ENCODE measurements at places on chromosomes 1 and 21. TPM values are rescaled to one million over a fixed set of nuclear protein-coding genes. Genes with fewer than 3 reads are reported as not detected.
A peak's percentile ranks its signal among the peaks of the same experiment; 100 is the strongest.

GRCh38 chr1:89310505-89310904, 37.8 kb upstream of the GBP5 start:
- H3K4me3 ChIP-seq: no peak overlapping the region
- H3K4me1 ChIP-seq: peaks cover 34% of the 10 kb centered on the region
- H3K36me3 ChIP-seq: peaks cover 17% of the 10 kb centered on the region
- H3K27ac ChIP-seq: peak overlapping the region; percentile 86
- no peaks in the 10 kb centered on the region for H3K27me3 ChIP-seq
- DNase-seq: no peak

GRCh38 chr1:165697491-165697880, 876 bp downstream of the ALDH9A1 start:
- peak overlapping the region; percentile 99 for H3K4me3 ChIP-seq
- peaks cover 19% of the 10 kb centered on the region for H3K36me3 ChIP-seq
- peak overlapping the region; percentile 99 for H3K27ac ChIP-seq

GPR161 gene
- total RNA-seq: 0.42 TPM

BARHL2 gene
- total RNA-seq: not detected

WASF2 gene
- total RNA-seq: 104 TPM

MAB21L3 gene
- total RNA-seq: not detected

GRCh38 chr1:160664573-160665051, 17.8 kb upstream of the SLAMF1 start:
- H3K27ac ChIP-seq: peak overlapping the region; percentile 89
- H3K36me3 ChIP-seq: peaks cover 19% of the 10 kb centered on the region
- peak overlapping the region; percentile 40 for H3K4me3 ChIP-seq
- DNase-seq: peak; percentile 55

DNA sequence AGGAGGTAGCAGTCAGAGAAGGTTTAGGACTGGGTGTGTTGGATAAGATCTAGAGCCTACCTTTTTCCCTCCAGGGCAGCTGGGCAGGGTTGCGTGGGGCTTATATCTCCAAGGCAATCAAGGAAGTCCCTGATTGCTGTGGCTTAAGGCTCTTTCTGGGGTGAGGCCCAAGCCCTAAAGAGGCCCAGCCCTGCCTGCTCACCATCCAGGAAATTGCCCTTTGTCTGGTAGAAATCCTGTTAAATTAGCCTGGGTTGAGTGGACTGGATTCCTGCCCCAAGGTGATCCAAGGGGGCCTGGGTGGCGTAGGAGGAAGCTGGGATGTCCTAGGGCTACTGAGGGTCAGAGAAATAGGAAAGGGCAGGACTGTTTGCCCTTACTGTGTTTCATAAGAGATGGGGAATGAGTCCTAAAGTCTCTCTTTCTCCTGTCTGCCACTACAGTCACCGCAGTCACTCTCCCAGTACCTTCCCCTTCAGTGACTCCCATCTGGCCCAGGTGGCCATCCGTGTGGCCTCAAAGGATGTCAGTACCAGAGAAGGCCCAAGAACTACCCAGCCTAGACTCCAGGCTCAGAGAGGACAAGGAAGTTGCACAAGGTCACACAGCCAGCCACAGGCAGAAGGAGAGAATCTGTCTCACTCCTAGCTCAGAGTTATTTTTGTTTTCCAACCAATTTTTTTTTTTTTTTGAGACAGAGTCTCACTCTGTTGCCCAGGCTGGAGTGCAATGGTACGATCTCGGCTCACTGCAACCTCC, 25.8 kb downstream of the MFSD2A start:
- H3K27ac ChIP-seq: no peak overlapping the region
- H3K27me3 ChIP-seq: no peaks in the 10 kb centered on the region
- DNase-seq: no peak
- no peaks in the 10 kb centered on the region for H3K36me3 ChIP-seq
- no peaks in the 10 kb centered on the region for H3K4me1 ChIP-seq

- H3K27ac ChIP-seq: no peak overlapping the region
- DNase-seq: no peak
- H3K4me1 ChIP-seq: no peaks in the 10 kb centered on the region
- no peaks in the 10 kb centered on the region for H3K27me3 ChIP-seq
Observed at GRCh38 chr1:87123610-87124009, 205.1 kb upstream of the LMO4 start.

PAQR6 gene
- 4.7 TPM for total RNA-seq

GRCh38 chr1:180936110-180937011, 23.7 kb downstream of the KIAA1614 start:
- H3K27ac ChIP-seq: no peak overlapping the region
- H3K4me3 ChIP-seq: no peak overlapping the region
- H3K4me1 ChIP-seq: no peaks in the 10 kb centered on the region

DNA sequence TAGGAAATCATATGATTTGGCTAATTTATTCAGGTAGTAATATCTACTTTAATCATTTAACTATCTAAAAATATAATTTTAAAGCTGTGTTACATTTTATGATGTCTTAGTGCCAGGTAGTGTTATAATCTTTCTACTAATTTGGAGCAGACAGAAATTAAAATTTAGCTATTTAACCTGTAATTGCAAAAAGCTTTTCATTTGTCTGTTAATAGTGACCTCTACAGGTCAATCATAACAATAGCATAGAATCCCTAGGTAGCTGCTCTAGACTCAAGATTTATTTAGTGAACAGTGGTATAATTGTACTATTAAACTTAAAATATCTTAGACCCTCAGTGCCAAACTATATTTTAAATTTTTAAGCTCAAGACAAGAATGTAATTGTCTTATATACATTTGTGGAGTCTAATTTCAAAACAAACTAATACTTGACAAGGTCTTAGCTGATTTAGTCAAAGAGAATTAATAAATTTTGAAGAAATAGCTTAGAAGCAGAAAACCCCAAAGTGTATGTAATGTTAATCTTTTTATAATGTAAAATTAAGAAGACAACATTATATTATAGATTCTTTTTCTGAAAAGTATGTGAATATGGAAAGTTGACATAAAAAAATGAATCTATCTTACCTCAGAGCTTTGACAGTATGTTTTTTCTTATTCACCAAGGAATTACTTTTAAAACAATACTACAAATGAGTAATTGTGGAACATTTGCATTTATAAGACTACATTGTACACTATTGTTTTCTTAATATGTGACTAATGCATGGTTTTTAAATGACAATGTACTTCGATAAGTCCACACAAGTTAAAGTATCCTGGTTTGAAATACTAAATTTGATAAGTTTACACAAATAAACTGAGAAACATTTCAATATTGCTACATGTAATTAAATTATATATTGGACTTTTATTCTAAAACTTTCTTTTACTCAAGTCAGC, 64.1 kb upstream of the RNPC3 start:
- no peak overlapping the region for H3K27ac ChIP-seq
- DNase-seq: no peak
- no peaks in the 10 kb centered on the region for H3K4me1 ChIP-seq
- peaks cover 3% of the 10 kb centered on the region for H3K27me3 ChIP-seq
- H3K4me3 ChIP-seq: no peak overlapping the region

SLC5A3 gene
- total RNA-seq: 22.9 TPM

DNA sequence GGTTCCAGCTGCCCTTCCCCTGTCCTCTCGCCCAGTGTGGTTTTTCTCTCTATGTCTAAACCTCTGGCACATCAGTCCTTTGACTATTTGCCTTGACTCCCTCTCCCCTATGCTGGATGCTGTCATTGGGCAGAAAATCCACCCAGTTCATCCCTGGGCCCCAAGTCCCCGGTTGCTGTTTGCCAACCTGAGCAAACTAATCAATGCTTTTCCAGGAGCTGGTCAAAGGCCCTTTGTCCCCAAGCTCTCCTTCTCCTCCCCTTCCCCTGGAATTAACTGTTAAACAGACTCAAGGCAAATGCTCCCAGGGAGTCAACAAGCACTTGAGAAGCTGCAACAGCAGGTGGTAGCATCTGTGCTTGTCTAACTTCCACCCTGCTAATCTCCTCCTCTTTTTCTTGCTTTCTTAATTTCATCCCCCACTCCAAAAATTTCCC, 102.7 kb downstream of the LMX1A start:
- H3K4me1 ChIP-seq: no peaks in the 10 kb centered on the region
- peaks cover 23% of the 10 kb centered on the region for H3K27me3 ChIP-seq
- DNase-seq: no peak
- no peak overlapping the region for H3K27ac ChIP-seq
- no peak overlapping the region for H3K4me3 ChIP-seq
- no peaks in the 10 kb centered on the region for H3K36me3 ChIP-seq

OR2T2 gene
- not detected for total RNA-seq

DNA sequence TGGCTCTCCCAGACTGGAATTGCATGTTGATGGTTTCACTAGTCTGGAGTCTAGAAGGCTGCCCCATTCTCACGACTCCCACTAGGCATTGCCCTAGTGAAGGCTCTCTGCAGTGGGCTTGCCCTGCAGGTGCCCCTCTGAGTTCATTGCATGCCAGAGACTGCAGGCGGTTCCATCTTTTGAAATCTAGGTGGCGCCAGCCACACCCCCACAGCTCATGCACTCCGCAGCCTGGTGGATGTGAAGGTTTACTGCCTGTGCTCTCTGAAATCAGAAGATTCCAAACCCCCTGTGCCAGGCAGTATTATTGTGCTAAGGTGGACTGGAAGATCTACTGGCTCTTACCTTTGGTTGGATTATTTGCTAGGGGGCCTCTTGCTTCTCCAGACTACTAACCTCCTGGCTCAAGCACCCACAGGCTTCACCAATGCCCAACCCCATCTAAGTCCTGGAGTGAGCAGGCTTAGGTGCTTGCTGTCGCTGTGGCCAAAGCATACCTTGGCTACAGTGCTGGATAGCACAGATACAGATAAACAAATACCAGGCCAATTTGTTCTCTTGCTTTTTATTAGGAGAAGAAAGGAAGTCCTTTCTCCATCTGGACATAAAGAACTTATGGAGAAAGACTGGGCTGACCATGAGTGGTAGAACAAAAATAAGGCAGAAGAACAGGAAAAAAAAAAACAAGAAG, 83.5 kb upstream of the SIM2 start:
- H3K27ac ChIP-seq: no peak overlapping the region
- peaks cover 2% of the 10 kb centered on the region for H3K36me3 ChIP-seq
- H3K4me3 ChIP-seq: no peak overlapping the region
- H3K4me1 ChIP-seq: no peaks in the 10 kb centered on the region

- peak; percentile 84 for DNase-seq
- H3K4me3 ChIP-seq: no peak overlapping the region
- no peaks in the 10 kb centered on the region for H3K27me3 ChIP-seq
- no peak overlapping the region for H3K27ac ChIP-seq
- peaks cover 8% of the 10 kb centered on the region for H3K4me1 ChIP-seq
- no peaks in the 10 kb centered on the region for H3K36me3 ChIP-seq
Observed at GRCh38 chr21:42614811-42615351, 38.5 kb upstream of the PDE9A start.

SLAMF9 gene
- not detected for total RNA-seq

DNA sequence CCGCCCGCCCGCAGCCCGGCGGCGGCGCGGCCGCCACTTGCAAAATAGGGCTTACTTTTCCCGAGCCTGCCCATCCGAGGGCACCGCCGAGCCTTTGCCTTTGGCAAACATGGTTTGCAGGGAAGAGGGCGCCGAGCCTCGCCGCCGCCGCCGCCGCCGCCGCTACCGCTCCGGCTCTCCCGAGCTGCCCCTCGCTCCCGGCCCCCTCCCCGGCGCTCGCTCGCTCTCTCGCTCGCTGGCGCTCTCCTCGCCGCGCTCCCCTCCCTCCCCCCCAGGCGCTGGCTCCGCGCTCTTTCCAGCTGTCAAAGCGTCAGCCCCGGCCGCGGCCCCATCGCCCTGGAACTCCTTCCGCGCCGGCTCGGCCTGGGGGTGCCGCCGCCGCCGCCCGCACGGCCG, 298 bp downstream of the SSBP3 start:
- no peaks in the 10 kb centered on the region for H3K27me3 ChIP-seq
- H3K4me3 ChIP-seq: peak overlapping the region; percentile 76
- no peak for DNase-seq

DNA sequence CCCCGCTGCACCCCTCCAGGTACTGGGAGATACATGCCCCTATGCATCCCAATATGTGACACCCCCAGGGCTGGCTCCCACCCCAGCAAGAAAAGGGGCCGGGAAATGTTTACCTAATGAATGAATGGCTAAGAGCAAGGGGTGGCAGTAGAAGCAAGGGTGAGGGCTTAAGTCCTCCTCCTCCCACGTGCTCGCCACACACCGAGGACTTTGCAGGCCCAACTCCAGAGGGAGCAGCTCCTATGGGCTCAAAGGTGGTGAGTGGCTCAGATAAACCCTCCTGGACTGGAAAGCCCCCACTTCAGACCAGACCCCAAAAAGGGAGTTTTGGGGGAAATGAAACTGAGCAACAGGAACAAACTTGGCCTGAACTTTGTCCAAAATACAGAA, 11.4 kb downstream of the SLC45A3 start:
- DNase-seq: no peak
- peaks cover 8% of the 10 kb centered on the region for H3K27me3 ChIP-seq
- no peak overlapping the region for H3K4me3 ChIP-seq
- no peaks in the 10 kb centered on the region for H3K4me1 ChIP-seq
- no peaks in the 10 kb centered on the region for H3K36me3 ChIP-seq

MATN1 gene
- 0.43 TPM for total RNA-seq

DNA sequence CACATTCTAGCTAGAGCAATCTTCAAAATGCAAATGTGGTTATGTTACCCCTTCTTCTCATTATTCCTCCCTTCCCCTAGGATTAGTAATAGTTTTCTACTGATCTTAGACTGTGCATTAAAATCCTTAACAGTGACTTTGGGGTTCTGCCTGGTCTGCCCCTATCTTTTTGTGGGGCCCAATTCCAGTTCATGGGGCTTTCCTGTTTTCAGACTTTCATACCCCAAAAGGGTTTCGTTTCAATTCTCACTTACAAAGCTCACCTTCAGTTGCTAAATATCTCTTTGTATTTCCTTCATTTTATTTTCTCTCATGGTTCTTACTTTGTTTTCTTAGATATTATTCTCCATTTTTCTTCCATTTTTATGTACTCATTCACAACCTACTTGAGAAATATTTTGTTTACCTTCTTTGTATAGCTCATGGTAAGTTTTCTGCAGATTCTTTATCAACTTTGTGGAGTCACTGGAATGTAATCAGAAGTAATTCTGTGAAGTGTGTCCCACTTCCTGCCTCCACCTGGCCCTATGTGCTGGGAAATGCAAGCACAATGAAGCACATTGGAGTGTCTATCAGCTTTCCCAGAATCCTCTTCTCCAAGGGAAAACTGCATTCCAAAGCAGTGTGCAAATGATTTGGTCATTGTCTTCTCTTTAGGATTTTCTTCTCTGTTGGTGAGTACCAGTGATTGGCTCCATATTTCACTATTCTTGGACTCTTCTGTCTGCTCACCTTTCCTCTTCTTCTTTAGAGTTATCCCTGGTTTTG, 350.2 kb downstream of the ZNF326 start:
- H3K36me3 ChIP-seq: no peaks in the 10 kb centered on the region
- H3K27me3 ChIP-seq: peaks cover 4% of the 10 kb centered on the region
- H3K27ac ChIP-seq: no peak overlapping the region
- DNase-seq: no peak

- no peaks in the 10 kb centered on the region for H3K36me3 ChIP-seq
- no peak overlapping the region for H3K4me3 ChIP-seq
- H3K4me1 ChIP-seq: no peaks in the 10 kb centered on the region
Observed at GRCh38 chr1:56933161-56933560, 32.7 kb downstream of the C8B start.

- H3K36me3 ChIP-seq: no peaks in the 10 kb centered on the region
- H3K27ac ChIP-seq: no peak overlapping the region
- H3K4me1 ChIP-seq: no peaks in the 10 kb centered on the region
- no peak overlapping the region for H3K4me3 ChIP-seq
Observed at GRCh38 chr1:243910607-243911006, 60.6 kb upstream of the AKT3 start.

BCAR3 gene
- 0.46 TPM for total RNA-seq

- no peak overlapping the region for H3K27ac ChIP-seq
- H3K4me3 ChIP-seq: no peak overlapping the region
- H3K27me3 ChIP-seq: peaks cover 8% of the 10 kb centered on the region
- peaks cover 9% of the 10 kb centered on the region for H3K4me1 ChIP-seq
- DNase-seq: no peak
Observed at GRCh38 chr21:25371841-25372425, 235.3 kb downstream of the MRPL39 start.

All from activated CD4-positive, alpha-beta T cell treated with anti-CD3 and anti-CD28 coated beads for 36 hours (primary cell).